Liver (tissue), 10 donors: ENCODE measurements at places on chromosomes 6 and 20. TPM values are rescaled to one million over a fixed set of nuclear protein-coding genes. Genes with fewer than 3 reads are reported as not detected.

DNA sequence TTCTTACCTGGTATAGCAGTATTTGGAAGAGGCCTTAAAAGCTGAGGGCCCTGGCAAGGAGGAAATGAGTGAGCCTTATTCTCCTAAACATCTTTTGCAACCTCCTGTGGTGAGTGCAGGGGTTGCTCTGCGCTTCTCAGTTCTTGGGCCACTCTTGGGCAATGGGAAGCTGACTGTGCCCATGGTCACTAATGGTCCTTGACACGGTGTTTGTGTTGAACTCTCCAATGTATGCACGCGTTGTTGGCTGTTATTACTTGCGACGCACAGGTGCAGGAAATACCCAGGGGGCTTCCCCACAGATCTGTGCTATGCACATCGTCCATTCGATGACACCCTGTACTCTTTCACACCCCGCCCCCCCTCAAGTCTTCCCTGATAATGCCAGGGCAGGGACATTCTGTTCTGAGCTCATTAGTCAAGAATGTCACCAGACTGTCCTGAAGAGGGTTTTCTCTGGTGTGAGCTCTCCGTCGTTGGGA, 79.7 kb downstream of the EDN1 start:
- DNase-seq, result no peak

Gene ZFP57
- not detected for total RNA-seq

GRCh38 chr6:137834508-137834907, 32.6 kb upstream of the TNFAIP3 start:
- DNase-seq, result no peak

DNA sequence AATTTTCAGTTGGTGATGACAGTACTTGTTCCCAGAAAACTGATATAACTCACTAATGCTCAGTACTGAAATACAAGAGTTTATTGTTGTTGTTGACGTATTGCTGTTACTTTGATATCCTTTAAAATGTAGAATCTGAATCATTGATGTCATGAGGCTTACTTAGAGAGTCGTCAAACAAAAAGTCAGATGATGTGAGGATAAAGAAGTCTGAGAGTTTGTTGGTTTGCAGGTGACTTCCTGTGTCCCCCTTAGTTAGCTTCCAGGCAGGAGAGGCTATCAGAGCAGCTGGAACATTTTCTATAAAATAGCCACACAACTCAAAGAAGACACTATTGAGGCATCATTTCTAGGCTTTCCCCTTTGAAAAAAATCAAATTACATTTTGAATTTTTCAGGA, 97.9 kb downstream of the ADGRG6 start:
- no peak for DNase-seq

- DNase-seq, result no peak
Observed at GRCh38 chr6:53603386-53604116, 58.6 kb upstream of the GCLC start.

- no peak for DNase-seq
Observed at GRCh38 chr6:128600397-128600951, 80.1 kb upstream of the PTPRK start.

GRCh38 chr20:19757487-19758132, 448 bp upstream of the RIN2 start:
- DNase-seq, result peak; percentile 63

Gene LY6G5C
- total RNA-seq, result 1.1 TPM

Gene MAP7
- total RNA-seq, result 3.2 TPM

DNA sequence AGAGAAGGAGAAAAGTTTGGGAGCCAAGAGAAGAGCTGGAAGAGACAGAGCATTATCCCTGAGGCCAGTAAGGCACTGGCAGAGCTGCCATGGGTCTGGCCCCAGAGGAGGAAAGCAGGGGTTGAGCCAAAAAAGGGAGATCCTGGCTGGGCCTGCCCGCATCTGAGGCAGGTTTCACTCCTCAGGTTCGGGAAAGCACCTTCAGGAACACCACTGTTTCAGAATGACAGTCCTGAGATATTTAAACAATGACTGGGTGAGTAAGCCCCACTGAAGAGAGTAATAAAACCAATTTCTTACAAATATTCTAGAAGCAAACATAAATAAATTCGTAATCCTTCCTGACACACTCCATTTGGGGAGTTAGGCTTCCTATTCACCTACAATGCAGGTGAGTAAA, 152.2 kb downstream of the BACH2 start:
- DNase-seq, result no peak

Gene RBPJL
- total RNA-seq, result not detected

Gene HNF4A
- total RNA-seq, result 51.7 TPM

GRCh38 chr20:1895674-1896483, 672 bp downstream of the SIRPA start:
- no peak for DNase-seq

- no peak for DNase-seq
Observed at GRCh38 chr6:12264671-12265070, 25.5 kb upstream of the EDN1 start.

DNA sequence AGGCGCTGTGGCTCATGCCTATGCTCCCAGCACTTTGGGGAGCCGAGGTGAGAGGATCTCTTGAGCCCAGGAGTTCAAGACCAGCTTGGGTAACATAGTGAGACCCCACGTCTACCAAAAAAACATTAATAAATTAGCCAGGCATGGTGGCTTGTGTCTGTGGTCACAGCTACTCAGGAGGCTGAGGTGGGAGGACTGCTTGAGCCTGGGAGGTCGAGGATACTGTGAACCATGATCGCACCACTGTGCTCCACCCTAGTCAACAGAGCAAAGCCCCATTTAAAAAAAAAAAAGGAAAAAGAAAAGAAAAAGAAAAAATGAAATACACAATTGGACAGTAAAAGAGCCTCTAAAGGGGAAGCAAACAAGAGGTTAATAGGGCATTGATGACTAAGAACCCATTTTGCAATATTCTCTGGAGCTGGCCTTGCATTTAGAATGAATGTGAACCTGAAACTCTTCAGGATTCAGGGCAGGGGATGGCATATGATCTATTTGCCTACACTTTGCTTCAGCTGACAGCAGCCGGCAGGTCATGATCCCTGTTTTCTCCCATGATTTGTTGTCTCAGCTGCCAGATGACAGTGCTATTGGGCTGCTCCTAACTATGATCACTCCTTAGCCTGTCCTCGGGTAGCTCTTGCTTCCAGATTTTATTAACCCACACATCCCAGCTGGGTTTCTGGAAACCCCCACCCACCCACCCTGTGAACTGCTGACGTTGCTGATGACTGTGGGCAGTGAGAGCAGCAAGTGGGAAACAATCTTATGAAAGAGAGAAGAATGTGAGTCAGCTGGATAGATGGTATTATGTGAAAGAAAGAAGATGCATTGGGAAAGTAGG, 83.8 kb upstream of the ELOVL5 start:
- DNase-seq, result peak; percentile 36

- no peak for DNase-seq
Observed at GRCh38 chr6:148151896-148152643, 190.6 kb upstream of the SASH1 start.

Gene SYCP2
- total RNA-seq, result 0.84 TPM

- DNase-seq, result peak; percentile 66
Observed at GRCh38 chr20:44683263-44684046, 31.7 kb upstream of the CCN5 start.

GRCh38 chr6:7401075-7401474, 11.5 kb downstream of the RIOK1 start:
- no peak for DNase-seq

DNA sequence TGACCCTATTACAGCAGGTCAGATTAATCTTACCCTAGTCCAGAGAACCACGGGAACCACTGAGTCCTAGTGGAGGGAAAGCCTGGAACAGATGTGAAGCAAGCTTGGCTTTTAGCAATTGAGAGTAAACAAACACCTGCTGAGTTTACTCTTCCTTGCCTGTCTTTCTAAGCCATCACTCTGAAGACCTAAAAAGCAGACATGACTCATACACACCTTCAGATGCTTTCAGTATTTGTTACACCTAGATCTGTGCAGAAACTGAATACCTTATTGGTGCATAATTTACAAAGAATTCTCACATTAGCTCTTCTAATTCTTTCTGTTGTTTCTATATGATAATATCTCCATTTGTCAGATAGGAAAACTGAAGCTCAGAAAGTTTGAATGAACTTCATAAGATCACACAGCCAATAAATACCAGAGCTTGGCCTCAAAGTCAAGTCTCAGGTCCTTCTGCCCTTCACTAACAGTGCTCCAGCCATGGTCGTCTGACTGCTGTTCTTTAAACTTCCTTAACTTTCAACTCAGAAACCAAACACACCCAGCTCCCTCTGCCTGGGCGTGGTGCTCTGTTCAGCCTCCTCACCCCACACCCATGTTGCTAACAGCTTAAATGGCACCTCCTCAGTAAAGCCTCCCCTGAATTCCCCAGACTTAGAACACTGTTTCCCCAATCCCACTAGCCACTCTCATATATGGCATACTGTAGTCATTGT, 8.6 kb upstream of the GABBR1 start:
- no peak for DNase-seq

DNA sequence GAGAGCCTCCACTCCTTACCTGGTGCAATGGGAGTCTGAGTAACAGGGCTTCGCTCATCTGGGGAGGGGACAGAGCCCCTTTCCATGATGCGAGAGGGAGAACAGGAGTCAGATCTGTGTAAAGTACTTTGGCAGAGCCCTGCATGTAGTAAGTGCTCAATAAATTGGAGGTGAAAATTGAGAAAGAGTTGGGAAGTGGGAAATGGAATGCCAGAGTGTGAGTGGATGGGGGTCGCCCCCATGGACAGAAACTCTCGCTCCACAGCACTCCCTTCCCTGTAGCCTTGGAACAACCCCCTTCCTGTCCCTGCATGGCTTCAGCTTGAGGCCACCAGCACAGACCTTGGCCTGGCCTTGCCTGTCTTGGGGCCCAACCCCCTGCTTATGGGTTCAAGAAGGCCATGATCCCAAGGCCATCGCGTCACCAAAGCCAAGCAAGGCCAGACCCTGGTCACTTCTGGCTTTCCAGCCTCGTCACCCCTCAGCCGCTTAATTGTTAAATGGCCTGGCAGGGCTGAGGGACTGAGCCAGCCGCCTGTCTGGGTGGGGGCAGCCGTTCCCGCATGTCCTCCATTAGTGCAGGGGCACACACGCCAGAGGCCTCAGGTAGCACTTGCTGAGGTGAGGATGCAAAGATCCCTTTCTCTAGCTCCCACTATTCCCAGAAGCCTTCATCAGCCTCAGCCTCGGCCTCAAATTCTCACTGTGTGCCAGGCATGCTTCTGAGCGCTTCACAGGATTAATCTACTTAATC, 93.7 kb upstream of the PTPN1 start:
- DNase-seq, result no peak

- DNase-seq, result no peak
Observed at GRCh38 chr6:155325700-155326516, 11.6 kb upstream of the TFB1M start.

- DNase-seq, result peak; percentile 59
Observed at GRCh38 chr6:133923938-133924593, 29.0 kb upstream of the TBPL1 start.

GRCh38 chr6:54717849-54718455, 128.6 kb upstream of the FAM83B start:
- peak; percentile 68 for DNase-seq

DNA sequence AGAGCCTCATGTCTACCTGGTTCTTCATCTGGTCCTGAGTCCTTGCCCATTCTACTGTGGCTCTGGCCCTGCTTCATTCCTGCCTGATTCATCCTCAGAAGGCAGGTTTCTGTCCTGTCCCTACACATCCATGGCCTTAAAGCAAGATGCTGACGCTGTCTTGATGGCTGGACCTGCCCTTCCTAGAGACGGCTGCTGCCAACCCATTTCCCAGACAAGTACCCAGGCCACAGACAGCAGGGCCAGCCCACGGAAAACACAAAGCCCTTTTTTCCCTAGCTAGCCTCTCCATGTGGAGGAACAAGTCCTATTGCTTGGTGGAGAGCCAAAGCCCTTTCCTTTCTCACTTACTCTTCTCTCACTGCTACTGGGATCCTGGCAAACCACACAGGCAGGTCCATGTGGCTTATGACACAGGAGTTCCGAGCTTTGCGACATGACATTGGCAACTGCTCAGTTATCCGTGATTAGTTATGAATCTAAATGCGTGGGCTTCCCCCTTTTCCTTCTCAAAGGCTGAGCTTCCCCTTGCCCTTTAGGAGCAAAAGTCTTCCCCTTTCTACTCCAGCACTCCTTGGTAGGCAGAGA, 72.9 kb downstream of the SLC22A3 start:
- DNase-seq, result no peak

- no peak for DNase-seq
Observed at GRCh38 chr6:9634776-9635175, 780.1 kb downstream of the TFAP2A start.
